ENCODE measurements at places on chromosomes 2 and 18.

DNA sequence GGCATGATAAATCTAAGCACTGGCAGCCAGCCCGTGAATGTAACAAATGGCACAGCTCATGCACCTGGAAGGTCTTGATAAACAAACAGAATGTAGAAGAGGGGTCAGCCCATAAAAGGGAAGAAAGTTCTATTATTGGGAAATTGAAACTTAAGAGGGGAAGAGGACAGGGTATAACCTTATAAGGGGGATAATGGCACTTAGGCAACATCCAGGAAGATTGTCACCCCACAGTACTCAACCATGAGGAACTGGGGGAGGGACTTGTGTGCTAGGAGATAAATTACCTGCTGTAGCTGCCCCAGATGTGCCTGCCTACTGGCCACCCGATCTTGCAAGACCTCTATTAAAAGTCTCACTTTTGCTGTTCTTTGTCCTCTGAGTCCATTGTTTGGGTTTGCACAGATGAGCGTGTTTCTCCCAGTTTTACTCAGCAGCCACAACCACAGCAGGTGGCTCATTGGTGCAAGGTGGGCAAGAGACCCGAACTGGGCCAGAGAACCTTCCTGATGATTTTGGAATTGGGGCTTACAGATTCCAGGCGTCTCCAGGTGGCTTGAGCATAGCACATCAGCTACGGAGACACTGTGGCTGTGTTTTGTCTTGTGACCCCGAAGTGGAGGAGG, 79.0 kb upstream of the TAF1B start:
- DNase-seq = no peak

DNA sequence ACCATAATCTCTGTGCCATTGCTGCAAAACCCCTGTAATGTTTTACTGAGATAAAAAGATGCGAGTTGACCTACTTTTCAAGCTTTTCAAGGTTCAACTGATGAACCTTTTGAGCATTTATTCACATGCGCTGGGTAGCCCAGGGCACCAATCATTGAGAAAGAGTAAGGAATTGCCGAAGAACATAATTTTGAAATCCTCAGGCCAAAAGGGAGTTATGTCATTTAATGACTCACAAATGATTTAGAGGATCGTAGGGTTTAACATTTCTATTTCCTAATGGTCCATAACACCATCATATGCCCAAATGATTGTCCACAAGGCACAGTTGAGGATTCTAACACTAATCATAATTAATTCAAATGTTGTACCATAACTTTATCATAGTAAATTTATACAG, 20.2 kb upstream of the DLX1 start:
- DNase-seq = no peak

- no peak for DNase-seq
These were observed 36.8 kb downstream of the ADAM23 start for GRCh38 chr2:206480161-206480560.

DNA sequence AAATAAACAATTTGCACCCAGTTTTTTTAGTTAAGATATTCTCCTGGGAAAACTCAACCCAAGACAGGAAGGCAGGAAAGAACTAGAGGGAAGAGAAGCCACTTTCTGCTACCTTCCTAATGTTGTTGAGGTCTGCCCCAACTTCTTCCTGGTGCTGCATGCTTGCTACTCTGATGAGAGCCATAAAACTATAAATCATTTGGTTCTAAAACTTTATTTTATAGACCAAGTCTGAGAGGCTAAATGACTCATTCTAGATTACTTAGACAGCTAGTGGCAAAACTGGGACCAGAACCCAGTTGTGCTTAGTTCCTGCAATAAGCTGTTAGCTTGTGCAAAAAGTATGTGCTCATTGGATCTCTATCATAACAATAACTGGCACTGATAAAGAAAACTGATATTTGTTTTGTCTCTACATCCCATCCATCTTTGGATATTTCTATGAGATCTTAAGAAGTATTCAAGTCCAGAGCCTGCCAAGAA, 344.9 kb upstream of the SLC14A2 start:
- no peak for DNase-seq

GRCh38 chr2:208256192-208256782, 1.4 kb upstream of the IDH1 start:
- DNase-seq = no peak

GRCh38 chr2:10862330-10862729, 49.4 kb upstream of the KCNF1 start:
- DNase-seq = no peak

DNA sequence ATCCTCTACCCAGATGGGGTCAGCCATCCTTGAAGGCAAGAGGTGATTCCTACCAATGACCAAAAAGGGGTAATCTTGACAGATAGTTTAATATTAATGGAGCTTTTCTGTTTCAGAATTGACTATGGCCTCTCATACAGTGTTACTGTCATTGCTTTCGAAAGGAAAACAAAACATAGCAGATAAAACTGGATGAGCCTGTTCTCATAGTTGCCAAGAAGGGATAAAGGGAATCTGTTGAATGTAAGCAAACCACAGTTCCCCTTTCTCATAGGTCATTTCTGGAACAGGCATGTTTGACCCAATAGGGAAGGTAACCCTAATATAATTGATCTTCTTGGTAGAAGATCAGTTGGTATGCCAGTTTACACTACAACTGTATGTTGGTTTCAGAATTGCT, 1.6 kb downstream of the RAB27B start:
- no peak for DNase-seq

DNA sequence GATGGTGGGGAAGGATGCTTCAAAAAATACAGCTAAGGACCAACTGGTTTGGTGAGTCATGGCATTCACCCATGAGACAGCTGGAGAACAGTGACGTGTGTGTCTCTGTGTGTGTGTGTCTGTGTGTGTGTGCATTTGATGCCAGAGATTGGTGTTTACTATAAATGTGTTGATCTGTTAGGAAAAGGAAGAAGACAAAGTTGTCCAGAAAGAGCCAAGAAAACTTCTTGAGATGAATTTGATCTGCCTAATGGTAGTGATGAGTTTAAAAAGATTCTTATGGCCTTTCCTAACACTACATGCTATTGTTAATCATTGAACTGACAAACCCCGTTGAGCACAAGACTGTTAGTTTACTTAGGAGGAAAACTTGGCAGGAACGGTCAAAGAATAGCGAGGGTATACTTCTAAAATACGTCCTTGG, 36.4 kb upstream of the IL1R1 start:
- DNase-seq = no peak

DNA sequence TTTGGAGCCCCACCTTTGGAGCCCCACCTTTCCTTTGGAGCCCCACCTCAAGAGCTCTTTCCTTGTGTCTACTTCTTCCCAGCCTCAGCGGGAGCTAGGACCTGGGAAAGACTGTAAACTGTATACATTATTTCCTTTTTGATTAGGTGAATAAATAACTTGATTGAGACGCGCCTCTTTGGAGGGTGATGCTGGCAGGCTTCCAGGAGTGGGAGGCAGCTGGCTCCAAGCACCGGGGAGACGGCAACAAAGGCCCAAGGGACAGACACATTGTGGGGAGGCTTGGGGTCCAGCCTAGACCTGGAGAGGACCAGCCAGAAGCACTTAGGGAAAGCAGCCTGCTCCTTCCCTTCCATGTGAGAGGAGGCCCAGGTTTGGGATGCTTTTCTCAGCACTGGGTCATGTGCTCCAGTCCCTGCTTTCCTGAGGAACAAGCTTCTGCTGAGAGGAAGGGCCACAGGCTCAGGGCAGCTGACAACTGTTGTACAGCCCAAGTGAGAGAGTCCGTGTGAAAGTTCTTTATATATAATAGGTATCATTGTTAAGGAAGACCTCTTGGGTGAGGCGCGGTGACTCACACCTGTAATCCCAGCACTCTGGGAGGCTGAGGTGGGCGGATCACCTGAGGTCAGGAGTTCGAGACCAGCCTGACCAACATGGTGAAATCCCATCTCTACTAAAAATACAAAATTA, 297.2 kb upstream of the SLC14A2 start:
- no peak for DNase-seq

GRCh38 chr2:98515250-98515991, 70.8 kb downstream of the INPP4A start:
- DNase-seq = no peak

- no peak for DNase-seq
These were observed 57.8 kb downstream of the VIL1 start for GRCh38 chr2:218476676-218477075.

- no peak for DNase-seq
These were observed 111.3 kb downstream of the DOCK10 start for GRCh38 chr2:224930990-224931389.

- DNase-seq = no peak
These were observed 905 bp upstream of the IAH1 start for GRCh38 chr2:9473308-9473984.

- no peak for DNase-seq
These were observed 408.0 kb upstream of the RGPD4 start for GRCh38 chr2:107418708-107419107.

DNA sequence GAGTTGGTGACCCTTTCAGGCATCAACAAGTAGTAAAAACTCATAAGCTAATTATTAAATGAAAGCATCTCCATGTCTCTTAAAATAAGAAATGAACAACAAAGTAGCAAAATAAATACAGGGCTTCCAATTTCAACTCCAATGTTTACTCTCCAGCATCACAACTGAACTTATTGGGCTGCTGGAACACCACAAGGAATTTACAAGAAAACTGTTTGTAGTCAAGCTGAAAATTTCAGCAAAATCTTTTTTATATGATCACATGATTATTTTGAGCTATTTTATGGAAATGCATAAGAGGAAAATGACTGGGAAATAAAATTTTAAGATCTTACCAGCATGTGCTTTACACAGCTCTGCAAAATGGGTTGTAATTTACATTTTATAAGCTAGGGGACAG, 28.1 kb downstream of the COBLL1 start:
- DNase-seq = no peak

DNA sequence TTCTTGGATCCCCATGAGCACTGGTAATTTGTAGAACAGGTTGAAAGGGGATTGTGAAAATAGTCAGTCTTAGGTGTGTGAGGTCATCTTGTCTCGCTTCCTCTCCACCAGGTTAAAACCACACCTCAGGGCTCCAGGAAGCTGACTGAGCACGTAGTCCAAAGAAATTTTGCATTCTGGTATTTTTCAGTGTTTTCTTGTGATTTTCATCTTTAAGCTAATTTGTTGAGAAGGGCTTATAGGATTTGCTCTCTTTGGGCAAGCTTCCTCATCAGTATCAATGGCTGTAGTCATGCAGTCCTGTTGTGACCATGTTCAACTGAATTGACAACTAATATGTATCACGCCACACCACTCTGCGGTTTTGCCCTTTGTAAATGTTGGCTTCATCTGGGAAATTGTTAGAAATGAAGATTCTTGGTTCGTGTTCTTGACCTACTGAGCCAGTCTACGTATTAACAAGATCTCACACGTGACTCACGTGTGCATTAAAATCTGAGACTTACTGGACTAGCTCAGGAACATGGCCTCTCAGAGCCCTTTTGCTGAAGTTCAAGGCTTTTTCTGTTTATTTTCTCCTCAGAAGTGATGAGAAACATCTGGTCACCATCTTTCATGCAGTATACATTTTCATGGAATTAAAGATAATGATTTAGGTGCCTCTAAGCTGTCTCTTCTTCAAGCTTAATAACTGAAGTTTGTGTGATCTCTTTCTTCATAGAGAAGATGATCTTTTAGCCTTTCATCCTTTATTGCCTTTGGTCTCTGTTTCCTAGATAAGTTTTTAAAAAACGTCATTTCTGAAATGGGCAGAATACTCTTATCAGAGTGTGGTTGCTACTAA, 32.8 kb downstream of the FMNL2 start:
- no peak for DNase-seq

GRCh38 chr2:23399674-23400261, 14.8 kb downstream of the KLHL29 start:
- no peak for DNase-seq

Measured in stimulated activated CD4-positive, alpha-beta T cell treated with anti-CD3 and anti-CD28 coated beads, TNF-alpha, amount 100 ng/mL, for 1 hour (primary cell).